ENCODE measurements at places on chromosomes 1 and 21. TPM values are rescaled to one million over a fixed set of nuclear protein-coding genes. Genes with fewer than 3 reads are reported as not detected.
A peak's percentile ranks its signal among the peaks of the same experiment; 100 is the strongest.

DNA sequence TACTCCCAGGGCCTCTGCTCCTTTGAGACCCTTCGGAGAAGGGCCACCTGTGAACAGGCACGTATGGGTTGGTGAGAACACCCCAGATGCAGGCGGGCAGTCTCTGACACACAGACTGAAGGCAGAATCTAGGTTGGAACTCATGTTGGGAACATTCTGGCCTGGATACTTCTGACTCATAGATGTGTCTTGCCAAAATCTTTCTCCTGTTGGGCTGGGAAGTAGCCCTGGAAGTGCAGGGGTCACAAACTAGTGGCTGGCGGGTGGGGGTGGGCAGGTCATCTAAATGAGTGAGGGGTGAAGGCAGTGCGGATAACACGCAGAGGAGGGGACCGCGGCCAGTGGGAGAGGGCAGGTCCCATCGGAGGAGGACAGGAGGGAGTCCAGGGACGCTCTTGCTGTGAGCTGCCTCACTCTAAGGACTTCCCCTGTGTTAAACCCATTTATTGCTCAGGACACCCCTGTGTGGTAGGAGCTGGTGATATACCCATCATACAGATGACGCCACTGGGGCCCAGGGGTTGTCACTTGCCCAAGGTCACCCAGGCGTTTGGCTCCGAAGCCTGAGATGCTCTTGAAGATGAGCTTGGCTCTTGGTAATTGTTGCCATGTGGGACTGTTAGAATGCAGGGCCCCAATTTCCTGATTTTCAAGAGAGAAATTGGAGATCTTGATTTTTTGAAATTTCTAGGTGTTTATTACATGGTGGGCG is 181.0 kb downstream of the PTPRU start:
- DNase-seq = peak; percentile 24

GRCh38 chr21:35616090-35616489 is 444.2 kb downstream of the SETD4 start:
- peak; percentile 40 for DNase-seq

Gene FCAMR
- not detected for total RNA-seq

GRCh38 chr1:181314959-181315358 is 168.4 kb upstream of the CACNA1E start:
- DNase-seq = no peak

- DNase-seq = peak; percentile 85
Measured at GRCh38 chr1:77438236-77438913, 156.6 kb downstream of the AK5 start.
